ENCODE measurements at places on chromosomes 16 and 17. TPM values are rescaled to one million over a fixed set of nuclear protein-coding genes. Genes with fewer than 3 reads are reported as not detected.

Gene SCARF1
- not detected for total RNA-seq

DNA sequence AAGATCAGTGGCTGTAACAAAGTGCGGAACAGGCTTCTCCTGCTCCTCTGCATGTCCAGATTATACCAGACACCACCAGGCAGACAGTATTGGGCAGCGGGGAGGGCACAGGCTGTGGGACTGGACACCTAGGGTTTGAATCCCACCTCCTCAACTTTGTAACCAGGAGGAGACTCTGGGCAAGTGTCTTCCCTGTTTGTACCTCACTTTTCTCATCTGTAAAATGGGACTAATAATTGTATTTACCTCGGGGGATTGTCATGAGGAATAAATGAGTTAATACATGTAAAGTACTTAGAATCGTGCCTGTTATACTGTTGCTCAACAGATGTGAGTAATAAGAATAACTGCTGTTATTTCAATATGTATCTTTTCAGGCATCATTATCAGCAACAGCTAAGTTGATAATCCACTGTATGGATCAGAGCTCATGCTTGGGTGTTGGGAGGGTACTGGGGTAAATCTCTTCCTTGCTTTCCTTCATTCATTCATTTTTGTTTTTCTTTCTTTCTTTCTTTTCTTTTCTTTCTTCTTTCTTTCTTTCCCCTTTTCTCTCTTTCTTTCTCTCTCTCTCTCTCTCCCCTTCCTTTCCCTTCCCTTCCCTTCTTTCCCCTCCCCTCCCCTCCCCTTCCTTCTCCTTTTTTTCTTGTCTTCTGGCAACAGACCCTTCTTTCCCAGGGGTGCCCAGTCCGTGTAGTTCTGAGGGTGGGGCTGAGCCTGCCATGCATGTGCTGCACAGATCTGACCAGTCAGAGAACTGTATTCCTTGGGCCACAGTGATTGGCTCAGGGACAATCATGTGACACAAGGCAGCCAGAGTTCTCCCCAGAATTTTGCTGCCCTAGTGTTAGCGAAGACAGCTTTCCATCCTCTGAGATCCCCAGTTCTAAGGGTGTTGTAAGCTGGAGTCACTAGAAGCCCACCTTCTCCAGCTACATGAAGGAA, 25.3 kb upstream of the BRD7 start:
- DNase-seq: no peak

DNA sequence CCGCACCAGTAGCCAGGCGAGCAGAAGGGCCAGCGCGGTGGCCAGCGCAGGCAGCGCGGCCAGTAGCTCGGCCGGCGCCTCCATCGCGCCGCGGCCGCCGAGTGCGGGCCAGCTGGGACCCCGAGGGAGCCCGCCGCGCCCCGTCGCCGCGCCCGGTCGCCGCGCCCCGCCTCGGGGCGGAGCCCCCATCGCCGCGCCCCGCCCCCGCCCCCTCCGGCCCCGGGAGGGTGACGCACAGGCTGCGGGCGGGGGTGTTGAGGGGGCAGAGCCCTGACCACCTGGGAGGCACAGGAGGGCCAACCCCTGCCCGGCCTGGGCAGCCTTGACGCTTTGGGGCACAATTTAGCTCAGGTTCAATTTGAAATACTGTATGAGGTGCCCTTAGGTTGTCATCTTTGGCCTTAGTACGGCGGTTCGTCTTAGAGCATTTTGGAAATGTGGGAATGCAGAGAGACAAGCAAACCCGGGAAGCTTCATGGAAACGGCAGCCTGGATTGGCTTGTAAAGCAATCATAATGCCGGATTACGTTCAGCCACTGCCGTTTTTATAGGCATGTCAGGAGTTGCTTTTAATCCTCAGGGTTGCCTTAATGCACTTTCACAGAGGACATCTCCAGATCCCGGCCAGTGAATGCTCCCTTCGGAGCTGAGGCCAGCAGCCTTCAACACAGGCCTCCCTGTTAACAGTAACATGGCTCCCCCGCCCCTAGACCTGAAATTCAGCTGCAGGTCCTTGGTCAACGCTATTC, at the start of gene MXRA7:
Gene MXRA7, minus strand, starts transcription at position 103 of the 749 bp plus-strand sequence. Its CDS starts 19 bp downstream, at position 84.
- DNase-seq: peak; percentile 77

GRCh38 chr16:14420721-14421488, 209.2 kb downstream of the PARN start:
- DNase-seq: no peak

GRCh38 chr16:21723532-21723931, 59.8 kb downstream of the OTOA start:
- DNase-seq: no peak
